ENCODE measurements at places on chromosomes 16 and 17.

DNA sequence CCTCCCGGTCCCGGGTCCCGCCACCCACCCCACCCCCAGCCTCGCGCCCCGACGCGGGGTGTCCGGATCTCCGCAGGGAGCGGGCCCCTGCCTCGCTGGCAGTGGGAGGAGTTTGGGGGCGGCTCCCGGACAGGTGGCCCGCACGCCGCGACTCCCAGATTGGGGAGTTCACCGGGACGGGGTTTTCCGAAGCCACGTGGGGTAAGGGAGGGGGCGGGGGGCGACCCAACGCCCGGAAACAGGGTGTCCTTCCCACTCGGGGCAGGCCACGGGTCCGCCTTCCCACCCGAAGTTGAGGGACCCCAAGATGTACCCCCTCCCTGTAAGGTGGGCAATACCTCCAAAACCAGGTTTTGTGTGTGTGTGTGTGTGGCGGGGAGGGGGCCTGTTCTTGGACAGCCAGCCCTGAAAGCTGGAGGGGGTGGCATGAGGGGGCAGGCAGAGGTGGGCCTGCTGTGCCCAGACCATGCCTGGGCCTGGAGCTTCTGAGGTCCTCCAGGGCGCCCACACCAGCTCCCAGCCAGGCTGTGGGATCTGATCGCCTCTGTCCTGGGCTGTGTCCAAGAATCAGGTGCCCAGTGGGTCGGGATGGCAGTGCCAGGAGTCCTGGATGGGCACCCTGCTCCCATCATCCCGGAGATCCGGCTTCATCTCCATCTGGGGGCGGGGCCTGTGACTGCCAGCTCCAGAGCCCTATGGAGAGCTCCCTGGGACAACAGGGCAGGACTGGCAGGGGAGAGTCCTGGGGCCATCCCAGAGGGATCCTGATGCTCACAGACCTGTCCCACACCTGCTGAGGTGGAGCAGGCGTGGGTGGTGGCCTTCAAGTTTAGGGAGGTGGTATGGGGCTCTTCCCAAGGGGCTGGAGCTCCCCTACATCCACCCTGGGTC lies 767 bp downstream of the SYNGR2 start:
- DNase-seq: no peak

DNA sequence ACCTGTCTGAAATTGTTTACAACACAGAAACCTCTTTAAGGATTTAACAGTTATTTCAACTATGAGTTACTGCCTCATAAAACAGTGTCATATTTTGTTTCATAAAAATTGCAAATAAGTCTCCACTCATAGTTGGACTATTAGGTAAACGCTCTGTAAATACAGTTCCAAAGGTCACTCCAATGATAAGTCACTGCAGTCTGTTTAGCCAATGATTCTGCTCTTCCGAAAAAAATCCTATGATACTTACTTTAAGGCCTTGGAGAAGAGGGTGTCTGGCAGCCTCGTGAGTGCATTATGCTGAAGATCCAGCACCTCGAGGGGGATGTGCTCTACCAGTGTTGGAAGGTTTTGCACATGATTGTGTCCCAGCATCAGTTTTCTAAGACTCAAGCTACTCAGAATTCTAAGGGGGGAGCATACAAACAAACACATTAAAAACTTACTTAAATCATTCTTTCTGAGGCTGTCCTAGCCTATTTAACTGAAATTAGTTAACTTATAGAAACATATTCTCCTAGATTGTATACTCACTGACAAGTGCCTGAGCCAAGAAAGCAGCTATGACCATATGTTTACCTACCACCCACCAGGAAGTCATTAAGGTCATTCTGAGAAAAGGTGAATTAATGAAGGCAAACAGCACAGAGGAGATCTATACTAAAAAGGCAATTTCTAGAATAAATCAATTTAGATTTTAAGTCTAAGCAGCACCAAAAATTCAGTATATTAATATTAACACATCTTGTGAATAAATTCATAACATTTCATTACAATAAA lies 41.1 kb downstream of the MARVELD3 start:
- no peak for DNase-seq

DNA sequence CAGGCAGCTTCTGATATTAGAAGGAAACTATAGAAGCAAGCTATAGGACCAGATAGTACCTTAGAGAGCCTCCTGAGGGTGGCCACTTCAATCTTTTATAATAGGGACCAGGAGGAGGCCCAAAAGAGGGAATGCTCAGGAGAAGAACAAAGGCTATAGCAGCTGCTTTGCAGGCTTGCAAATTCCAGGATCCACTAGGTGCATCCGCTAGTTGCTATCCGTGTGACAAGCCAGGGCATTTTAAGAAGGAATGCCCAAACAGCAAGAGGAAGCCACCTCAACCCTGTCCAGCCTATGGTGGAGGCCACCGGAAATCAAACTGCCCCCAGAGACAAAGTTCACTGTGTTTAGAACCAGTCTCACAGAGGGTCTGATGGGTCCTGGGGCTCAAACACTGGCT lies 192.6 kb upstream of the KIF2B start:
- DNase-seq: no peak

DNA sequence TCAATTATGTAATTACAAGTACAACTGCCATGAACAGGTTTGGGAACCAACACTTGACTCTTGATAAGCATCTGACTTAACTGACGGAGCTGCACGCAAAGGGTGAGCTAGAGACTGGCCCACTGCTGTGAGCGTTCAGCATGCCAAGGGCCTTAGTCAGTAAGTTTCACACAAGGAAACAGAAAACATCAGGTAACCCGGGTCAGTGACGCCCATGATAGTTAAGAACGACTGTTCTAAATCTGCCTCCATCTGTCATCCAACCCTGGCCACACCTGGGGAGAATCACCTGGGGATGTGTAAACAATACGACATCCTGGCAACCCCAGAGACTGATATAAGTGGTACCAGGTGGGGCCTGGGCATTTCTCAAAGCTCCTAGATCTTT lies 12.3 kb downstream of the SMIM5 start:
- DNase-seq: no peak

DNA sequence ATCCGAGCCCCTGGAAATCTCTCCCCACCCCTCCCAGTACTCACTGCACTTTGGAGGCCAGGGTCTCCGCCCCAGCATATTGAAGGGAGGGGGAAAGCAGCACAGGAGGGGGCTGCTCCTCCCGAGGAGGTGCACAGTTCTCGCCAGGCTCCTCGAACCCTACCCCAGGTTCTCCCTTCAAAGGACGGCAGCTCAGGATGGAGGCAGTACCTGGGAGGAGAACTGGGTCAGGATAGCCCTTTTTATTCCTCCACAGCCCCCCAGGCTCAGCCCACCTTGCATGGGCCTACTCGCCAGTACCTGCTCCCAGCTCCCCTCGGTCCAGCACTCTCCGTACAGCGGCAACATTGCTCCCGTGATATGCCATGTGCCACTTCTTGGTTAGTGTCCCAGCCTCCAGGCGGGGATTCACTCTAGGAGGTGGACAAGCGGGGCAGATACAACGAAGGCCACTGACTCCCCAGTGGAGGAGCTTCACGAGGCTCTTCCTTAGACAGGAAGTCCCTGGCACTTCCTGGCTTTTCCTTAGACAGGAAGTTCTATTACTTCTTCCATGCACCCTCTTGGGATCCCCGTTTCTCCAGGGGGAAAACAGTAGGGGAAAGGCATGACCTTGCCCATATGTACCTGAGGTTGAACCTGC lies 2.1 kb upstream of the GPS2 start:
- DNase-seq: no peak

- peak; percentile 60 for DNase-seq
Measured at GRCh38 chr17:73369111-73369521, 57.3 kb upstream of the CDC42EP4 start.

GRCh38 chr17:48993951-48994350 lies 3.2 kb upstream of the IGF2BP1 start:
- no peak for DNase-seq

DNA sequence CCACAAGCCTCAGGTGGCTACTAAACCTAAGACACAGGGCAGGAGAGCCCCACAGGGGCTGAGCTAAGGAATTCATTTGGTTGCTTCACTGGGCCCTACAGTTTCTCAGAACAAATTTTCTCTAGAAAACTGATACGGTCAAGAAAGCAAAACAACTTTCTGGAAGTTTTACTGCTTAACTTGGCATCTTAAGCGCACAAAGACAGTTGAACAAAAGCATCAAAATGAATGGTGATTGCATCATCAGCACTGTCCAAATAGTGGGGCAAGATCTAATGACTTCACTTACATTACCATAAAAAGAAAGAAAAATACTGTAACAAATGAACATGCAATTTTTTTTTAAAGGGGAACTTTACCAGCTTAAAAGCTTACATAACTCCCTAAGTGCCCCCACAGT lies 47.6 kb downstream of the XPO6 start:
- peak; percentile 88 for DNase-seq

- DNase-seq: peak; percentile 81
Measured at GRCh38 chr16:85057948-85058347, 30.4 kb downstream of the KIAA0513 start.

DNA sequence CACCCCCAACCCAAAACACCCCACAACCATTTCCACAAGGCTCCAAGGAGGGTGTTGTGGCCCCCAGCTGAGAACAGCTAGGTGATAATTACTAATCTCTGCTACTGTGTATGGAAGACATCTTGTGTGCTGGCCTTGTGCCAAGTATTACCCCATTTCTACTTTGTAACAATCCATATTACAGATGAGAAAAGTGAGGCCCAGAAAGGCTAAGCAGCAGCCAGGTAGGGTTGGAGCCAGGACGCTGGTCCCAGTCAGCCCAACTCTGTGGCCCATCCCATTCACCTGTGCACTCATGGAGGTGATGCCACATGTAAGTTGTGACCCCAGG lies 12.4 kb upstream of the PEMT start:
- no peak for DNase-seq

- no peak for DNase-seq
Measured at GRCh38 chr17:30503558-30503957, 26.4 kb downstream of the GOSR1 start.

DNA sequence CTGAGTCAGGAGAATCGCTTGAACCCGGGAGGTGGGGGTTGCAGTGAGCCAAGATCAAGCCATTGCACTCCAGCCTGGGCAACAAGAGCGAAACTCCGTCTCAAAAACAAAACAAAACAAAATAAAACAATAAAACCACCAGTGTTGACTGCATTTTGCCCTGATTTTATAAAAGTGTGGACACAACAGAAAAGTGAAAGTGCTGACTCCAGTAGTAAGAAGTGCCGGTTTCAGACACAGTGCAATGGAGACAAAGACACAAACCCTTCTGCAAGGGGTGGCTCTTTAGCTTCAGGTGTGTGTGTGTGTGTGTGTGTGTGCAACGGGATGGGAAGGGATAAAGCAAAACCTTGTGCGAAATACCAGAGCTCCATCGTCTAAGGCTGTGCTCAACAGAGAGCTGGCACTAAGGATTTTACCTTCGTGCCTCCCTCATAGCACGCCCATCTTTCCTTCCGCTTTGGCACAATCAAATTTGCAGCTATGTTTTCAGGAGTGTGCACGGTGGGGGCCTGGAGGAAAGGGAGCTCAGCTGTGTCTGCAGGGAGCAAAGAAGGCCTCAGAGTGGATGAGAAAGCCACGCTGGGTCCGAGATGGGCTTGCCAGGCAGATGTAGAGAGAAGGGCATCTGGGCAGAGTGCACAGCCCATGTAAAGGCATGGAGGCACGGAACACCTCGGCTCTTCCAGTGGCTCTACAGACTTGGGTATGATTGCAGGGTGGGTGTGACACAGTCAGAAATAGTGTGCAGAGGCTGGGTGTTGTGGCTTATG lies 15.5 kb downstream of the MXRA7 start:
- DNase-seq: no peak

DNA sequence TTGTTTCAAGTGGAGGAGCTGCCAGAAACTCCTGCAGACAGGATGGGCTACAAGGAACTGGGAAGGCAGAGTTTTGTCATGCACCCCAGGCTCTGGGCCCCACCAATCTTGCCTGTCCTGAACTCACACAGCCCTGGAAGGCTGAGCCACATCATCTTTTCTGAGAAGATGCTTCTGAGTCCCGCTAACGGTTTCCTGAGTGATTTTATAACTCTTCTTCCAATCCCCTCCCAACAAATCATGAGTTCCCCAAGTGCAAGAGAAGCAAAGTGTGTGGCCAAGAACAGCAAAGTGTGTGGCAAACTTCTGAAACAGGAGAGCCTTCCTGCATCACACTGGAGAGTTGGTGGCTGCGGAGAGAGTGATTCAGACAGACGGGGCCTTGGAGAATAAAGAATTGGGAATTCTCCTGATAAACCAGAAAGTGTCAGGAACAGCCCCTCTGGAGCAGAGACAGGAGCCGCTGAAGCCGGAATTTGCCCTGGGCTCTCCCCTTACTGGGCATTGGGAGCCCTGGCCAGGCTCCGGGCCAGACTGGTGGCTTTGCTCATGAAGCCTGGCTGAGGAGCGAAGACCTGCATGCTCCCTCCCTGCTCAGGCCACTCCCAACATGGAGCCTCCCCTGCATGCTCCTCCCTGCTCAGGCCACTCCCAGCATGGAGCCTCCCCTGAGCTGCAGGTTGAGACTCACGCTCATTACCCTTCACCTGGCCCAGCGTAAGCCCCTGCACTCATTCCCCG lies 47.2 kb downstream of the PITPNM3 start:
- peak; percentile 30 for DNase-seq

DNA sequence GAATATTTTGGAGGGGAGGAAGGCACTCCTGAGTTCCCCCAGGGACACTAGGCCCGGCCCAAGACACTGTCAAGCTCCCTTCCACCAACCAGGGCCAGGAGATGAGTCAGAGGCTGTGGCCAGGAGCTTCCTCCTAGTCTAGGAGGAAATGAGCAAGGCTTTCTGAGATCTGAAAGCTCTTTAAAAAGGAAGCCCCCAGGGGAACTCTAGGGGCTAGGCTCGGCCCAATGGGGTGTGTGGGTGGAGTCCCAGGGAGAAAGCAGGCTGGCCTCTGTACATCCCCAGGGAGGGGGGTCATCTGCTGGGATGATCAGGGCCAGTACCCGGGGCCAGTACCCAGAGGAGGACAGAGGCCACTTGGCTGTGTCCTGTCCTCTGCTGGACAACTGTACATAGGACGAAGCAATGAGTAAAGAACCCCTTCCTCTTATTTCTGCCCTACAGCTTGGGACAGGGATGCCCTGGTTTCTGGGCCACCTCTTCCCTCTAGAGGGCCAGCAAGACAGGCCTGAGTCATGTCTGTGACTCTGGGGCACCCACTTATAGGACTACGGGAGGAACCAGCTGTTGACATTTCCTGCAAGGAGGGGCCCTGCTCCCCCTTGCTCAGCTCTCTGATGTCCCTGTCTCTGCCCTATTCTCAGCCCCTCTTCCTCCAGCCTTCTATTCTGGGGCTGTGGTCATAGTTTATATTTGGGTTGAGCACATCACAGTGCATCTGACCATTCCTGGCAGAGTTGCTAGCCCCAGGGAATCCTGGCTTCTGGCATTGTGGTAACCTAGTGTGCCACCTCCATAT lies 2.7 kb downstream of the FHOD1 start:
- DNase-seq: peak; percentile 89
